ENCODE measurements at places on chromosomes 11 and 22.

- no peak for DNase-seq
Observed at GRCh38 chr11:36057379-36058042, 113.6 kb downstream of the LDLRAD3 start.

- no peak for DNase-seq
Observed at GRCh38 chr22:35102663-35103062, 36.7 kb downstream of the ISX start.

GRCh38 chr11:75656044-75656727, 12.7 kb downstream of the MAP6 start:
- DNase-seq = no peak

GRCh38 chr11:197741-198235, 4.9 kb downstream of the SCGB1C1 start:
- no peak for DNase-seq

DNA sequence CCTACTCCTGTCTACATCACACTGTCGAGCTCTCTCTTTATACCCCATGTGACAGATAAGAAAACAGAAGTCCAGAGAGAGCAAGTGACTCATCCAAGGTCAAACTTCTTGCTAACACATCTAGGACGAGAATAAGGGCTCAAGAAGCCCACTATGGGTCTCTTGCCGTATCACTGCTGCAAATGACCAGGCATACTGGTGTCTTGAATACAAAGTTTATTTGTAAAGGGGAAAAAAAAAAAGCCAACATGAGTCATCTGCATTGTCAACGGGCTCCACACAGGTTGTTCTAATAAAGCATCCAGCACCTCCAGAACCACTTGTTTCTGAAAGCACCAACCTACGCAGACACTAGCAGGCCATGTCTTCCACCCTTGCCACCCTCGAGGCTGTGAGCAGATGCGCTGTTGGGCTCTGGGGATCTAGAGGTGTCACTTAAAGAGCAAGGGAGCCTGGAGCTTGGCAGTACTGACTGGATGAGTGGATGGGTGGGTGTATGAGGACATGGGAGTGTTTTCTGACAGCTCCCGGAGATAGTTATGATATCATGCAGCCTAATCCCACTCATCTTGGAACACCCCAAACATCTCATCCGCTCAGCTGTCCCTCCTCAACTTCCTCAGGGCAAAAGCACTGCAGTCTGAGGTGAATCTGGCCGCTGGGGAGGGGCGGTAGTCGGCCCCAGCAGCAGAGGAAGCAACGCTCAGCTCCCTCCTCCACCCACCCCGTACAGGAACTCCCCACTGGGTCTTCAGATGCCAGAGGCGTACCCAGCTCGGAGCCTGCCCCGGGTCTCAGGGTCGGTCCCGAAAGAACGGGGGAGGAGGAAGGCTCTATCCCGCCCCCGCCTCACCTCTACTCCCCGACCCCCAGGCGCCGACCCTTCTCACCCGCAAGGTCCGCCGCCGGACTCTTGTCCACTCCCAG, 1.0 kb downstream of the SMCO4 start:
- no peak for DNase-seq

DNA sequence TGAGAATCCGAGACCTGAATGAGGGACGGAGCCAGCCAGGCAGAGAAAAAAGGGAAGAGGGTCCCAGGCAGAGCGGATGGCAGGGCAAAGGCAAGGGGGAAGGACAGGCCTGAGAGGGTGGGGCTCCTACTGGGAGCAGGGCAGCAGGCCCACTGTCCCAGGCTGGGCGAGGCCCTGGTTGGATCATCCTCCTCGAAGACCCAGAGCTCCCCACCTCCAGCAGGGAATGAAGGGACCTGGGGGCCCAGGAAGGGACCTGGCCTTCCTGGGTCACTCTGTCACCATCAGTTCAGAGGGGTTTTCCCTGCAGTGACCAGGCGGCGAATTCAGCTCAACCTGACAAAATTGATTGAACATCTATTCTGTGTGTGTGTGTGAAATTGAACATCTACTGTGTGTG, 4.0 kb downstream of the CD5 start:
- DNase-seq = no peak

- DNase-seq = no peak
Observed at GRCh38 chr22:43470941-43471585, 59.2 kb downstream of the MPPED1 start.

DNA sequence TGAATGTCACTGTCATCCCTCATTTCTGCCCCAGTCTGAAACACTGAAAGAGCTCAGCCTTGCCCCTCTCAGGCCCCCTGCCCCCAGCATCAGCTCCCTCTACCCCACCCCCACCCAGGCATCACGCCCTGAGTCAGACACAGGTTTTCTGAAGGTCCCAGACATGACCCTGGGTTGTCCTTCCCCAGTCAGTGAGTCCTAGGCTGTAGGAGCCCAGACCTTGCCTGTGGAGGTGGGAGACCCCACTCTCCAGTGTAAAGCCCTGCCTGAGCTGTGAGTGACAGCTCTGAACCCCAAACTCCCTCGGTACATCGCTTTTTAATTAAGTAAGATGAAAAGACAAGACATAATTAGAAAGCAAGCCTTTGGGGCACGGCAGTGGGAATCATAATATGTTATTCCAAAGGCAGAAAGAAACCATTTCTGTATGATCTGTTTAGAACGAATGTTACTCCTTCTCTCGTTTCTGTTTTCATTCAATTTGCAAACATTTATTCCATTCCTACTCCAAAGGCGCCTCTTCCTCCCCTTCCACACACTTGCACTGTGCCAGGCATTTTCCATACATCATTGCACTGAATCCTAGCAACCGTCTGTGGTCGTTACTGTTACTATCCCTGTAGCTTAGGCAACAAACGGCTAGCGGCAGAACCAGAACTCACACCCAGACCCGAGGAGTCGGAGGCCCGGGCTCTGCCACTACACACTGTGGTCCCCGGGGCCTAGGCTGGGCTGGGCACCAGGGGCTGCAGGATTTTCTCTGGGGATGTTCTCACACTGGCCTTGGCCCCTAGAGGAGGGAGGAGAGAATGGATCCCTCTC, 63.4 kb downstream of the CD6 start:
- DNase-seq = no peak

DNA sequence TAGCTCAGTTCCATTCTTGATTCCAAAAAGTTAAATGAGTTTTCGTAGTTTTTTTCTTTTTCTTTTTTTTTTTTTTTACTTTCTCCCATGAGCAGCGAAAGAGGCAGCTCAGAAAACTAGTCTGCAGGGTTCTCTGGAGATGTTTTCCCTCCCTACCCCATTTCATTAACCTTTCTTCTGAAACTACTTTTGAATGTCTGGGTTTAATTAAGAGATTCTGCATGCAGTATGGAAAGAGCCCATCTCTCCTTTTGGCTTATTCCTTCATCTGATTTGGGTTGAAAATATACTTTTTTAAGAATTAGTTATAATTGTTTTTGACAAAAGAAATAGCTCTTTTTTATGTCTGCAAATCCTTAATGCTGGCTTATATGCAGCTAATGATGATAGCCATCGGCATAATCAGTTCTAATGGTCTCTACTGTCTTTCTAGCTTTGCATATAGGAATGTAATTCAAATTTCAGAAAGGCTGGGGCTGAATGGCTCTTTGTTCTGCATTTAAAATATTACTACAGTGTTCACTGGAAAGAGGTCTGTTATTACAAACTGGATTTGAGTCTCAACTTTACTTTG, 265.3 kb downstream of the FAT3 start:
- DNase-seq = no peak

DNA sequence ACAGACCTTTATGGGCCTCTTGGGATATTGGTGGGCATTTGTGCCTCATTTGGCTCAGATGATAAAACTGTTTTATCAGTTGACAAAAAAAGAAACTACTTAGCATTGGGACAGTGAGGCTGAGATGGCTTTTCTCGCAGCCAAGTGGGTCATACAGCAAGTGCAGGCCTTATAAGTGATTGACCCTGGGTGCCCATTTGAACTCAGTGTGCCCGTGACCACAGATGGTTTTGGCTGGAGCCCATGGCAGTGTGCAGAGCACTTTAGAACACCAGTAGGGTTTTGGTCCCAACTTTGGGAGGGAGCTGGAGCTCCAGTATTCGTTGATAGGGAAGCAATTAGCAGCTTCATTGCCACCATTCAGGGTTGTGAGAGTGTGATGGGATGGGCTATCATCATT, 404.5 kb upstream of the LARGE1 start:
- DNase-seq = no peak

DNA sequence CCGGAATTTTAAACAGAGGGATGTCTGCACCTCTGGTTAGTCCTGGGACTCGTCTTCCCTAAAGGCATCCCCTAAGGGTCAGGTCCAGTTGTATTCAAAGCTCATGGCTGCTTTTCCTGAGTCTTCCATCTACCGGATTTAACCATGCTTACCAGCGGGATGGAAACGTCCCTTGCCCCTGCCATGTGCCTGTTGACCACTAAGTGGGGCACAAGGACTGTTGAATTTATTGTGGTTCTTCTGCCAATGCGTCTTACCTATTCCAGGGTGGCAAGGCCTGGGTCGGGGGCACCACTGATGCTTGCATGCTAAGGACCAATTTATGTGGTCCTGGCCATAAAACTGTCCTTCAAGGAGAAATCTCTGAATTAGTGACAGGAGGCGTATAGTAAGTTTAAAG, 25.6 kb downstream of the ANKRD42 start:
- DNase-seq = no peak

GRCh38 chr11:135006800-135007199, 594.8 kb upstream of the B3GAT1 start:
- DNase-seq = peak; percentile 5

DNA sequence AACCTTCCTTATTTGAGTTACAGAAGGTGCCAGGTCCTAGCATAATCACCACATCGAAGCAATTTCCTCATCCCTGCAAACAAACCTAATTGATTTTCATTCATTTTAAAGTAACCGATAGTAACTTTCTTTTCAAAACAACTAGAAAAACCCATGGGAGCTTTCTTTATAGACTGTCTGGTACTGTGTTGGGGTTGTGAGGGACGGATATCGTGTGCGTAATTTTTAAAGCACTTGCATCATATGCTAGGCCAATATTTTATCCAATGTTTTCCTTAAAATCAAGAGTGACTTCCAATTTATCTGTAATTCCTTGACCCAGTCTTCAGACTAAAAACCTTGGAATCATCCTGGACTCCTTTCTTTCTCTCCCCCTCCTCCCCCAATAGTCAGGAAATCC, 271.5 kb upstream of the SESN3 start:
- no peak for DNase-seq

GRCh38 chr22:23246982-23247766, 66.9 kb downstream of the BCR start:
- DNase-seq = no peak

DNA sequence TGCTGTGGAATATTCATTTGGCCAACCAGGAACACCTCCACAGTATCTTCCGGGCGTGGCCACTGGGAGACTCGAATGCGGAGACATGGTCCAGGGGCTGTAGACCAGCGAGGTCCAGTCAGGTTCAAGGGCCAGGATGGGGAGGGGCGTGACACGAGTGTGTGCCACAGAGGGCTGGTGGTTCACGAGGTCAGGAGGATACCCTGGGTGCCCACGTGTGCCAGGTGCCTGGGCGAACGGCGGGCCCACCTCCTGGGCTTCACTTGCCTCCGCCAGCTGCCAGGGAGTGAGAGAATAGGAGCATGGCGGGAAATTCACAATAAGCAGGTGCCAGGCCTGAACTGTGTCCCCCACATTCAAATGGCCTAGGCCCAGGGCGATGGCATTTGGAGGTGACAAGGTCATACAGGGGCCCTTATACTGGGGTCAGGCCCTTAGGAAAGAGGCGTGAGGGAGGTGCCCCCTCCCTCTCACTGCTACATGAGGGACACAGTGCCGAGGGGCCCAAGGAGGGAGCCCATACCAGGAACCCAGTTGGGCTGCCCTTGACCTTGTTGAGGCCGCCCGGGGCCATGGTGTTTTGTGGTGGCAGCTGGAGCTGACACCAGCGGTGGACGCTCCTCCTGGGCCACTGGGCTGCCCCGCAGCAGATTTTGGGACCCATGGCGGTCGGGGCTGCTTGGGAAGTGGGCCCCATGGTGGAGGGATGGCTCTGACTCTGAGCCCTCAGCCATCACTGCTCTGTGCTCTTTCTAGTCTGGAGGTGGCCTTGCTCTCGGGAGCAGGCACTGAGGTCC, 1268.9 kb downstream of the BRD1 start:
- DNase-seq = no peak

GRCh38 chr11:103898577-103899336, 137.7 kb upstream of the DDI1 start:
- DNase-seq = no peak

GRCh38 chr22:26656891-26657851, at the start of gene MIAT:
MIAT (plus strand) TSS chr22:26657588.
- peak; percentile 51 for DNase-seq

- DNase-seq = peak; percentile 19
Observed at GRCh38 chr11:31943056-31943780, 132.1 kb upstream of the PAX6 start.

DNA sequence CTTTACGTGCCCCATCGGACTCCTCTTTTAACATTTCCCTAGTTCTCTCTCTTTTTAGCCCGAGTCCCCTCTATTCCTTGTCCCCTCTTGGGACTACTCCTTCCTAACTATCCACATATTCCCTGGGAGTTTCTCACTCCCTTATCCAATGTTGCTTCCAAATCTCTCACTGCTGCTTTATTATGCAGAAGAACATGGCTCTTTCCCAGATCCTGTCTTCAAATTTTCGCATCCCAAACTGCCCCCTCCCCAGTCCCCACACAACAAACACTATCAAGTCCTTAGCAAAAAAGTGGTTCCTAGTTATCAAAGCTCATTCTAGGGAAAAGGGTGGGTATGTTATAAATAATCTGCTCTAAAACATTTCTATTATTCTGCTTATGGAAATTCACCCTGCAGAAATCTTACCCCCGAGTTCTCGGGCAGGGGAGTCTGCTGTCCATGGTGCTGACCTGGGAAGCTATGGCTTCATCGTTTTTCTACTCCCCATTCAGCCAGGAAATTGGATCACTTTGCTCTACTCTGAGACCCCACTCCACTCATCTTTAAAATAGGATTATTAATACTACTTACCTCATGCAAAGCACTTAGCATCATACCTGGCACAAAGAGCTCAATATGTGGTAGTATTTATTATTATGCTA, 393.5 kb downstream of the BUD13 start:
- DNase-seq = no peak

GRCh38 chr11:96321091-96321490, 21.9 kb downstream of the MAML2 start:
- no peak for DNase-seq

DNA sequence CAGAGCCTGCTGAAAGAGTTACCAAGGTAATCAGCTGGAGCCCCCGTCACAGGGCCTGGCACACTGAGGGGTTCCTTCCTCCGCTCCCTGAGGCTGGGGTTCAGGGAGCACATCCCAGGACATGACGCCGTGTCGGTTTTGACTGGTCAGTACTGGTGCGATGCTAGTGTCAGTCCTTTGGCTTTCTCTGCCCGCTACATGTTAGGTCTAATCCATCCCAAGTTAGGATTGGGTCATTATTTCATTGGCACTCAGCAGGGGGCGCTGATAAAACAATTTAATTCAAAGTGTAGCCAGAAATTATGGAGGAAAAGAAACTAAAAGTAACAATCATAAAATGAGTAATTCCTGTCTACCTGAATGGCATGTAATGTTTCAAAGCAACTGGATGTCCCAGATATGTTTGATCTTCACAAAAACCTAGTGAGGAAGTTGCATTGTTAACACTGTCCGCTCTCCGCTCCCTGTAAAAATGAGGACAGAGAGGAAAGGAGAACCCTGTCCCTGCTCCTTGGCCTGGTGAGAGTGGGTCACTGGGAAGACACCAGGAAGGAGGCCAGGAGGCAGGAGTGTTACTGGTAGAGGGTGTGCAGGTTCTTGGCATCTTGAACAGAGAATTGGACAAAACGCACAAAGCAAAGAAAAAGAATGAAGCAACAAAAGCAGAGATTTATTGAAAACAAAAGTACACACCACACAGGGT, 27.1 kb downstream of the TSKU start:
- no peak for DNase-seq

Data from NCI-H2171 (cell line).